ENCODE measurements at places on chromosomes 7 and 10.

DNA sequence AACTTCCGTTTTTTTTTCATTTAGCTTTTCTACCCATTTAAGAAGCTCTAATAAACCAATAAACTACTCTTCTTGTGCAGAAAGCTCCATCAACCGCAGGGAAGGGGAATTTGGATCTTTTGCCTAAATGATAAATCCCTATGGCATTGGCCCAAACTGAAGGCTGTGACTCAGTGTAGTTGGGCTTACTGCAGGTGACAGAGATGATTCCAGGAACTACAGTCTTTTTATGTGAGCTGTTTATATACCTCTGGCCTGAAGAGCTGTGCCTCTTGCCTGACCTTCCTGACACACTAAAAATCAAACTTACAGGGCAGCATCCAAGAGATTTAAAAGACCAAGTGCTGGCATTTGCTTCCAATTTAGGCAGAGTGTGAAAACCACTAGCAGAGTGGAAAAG lies 25.2 kb downstream of the ABCB1 start:
- H3K36me3 ChIP-seq, result peaks cover 45% of the 10 kb centered on the region
- no peak overlapping the region for H3K4me3 ChIP-seq
- peaks cover 22% of the 10 kb centered on the region for H3K4me1 ChIP-seq
- DNase-seq, result no peak

DNA sequence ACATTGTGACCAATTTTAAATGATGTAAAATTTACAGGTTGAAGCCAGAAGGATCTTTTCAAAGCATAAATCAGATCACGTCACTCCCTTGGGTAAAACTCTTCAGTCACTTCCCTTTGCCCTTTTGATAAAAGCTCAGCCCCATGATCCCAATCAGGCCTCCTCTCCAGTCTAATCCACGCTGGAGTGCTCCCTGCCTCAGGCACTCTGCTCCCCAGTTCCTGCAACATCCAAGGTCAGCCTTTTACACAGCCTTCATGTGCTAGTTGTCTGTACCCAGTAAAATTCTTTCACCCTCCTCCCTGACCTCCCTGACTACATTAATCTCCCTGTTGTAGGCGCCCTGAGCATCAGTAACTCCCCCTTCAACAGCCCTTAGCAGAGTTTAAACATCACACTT lies 14.1 kb downstream of the ELMO1 start:
- DNase-seq, result no peak
- H3K36me3 ChIP-seq, result peaks cover 8% of the 10 kb centered on the region
- no peak overlapping the region for H3K4me3 ChIP-seq
- peak overlapping the region; percentile 36 for H3K27ac ChIP-seq
- no peaks in the 10 kb centered on the region for H3K27me3 ChIP-seq

GRCh38 chr10:94076325-94076841 lies 82.7 kb downstream of the PLCE1 start:
- H3K27ac ChIP-seq, result no peak overlapping the region
- H3K36me3 ChIP-seq, result no peaks in the 10 kb centered on the region

DNA sequence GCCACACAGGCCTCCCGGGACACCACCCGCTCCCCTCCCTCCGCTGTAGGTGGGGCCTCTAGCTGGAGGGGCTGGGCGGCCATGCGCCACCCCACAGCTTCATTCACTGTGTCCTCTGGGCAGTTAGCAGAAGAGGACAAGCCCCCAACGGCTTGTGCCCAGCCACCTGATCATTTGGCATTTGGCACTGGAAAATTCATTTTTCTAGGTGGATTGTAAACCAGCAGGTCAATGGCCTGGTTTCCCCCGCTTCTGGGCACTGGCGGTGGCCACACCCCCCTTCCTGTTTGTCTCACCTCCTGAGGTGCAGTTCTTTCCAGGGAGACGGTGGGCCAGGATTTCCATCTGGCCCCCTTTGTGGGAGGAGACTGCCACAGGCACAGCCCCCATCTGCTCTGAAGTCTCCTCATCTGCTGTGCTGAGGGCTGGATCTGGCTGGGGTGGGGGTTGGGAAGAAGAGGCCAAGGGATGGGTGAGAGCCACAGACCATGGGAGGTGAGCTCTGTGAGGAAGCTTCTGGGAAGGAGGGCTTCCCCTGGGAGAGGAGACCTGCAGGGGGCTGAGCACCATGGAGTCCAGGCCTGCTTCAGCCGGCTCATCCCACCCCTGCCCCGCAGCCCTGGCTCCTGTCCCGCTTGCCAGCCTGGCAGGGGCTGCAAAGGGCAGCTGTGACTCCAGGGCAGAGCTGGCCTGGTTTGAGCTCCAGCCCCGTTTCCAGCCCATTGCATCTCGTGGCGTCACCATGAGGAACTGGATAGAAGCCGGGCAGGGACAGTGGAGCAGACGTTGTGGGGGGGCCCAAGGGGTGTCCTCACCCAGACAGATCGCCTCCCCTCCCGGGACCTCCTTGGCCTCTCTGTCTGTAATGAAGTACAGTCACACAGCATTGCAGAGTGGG lies 40.1 kb upstream of the SLC29A3 start:
- H3K27me3 ChIP-seq, result no peaks in the 10 kb centered on the region
- no peak overlapping the region for H3K4me3 ChIP-seq
- H3K27ac ChIP-seq, result no peak overlapping the region
- no peaks in the 10 kb centered on the region for H3K36me3 ChIP-seq

DNA sequence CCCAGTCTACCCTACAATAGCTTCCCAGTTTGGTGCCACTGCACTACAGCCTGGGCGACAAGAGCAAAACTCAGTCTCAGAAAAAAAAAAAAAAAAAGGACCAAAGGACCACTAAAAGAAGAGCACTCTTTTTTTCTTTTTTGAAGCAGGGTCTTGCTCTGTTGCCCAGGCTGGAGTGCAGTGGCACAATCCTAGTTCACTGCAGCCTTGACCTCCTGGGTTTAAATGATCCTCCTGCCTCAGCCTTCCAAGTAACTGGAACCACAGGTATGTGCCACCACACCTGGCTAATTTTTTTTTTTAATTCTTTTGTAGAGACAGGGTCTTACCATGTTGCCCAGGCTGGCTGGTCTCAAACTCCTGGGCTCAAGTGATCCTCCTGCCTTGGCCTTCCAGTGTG lies 14.0 kb downstream of the PLAU start:
- H3K27me3 ChIP-seq, result peaks cover 36% of the 10 kb centered on the region
- DNase-seq, result no peak
- no peak overlapping the region for H3K4me3 ChIP-seq
- H3K4me1 ChIP-seq, result peaks cover 21% of the 10 kb centered on the region
- no peaks in the 10 kb centered on the region for H3K36me3 ChIP-seq
- H3K27ac ChIP-seq, result no peak overlapping the region

DNA sequence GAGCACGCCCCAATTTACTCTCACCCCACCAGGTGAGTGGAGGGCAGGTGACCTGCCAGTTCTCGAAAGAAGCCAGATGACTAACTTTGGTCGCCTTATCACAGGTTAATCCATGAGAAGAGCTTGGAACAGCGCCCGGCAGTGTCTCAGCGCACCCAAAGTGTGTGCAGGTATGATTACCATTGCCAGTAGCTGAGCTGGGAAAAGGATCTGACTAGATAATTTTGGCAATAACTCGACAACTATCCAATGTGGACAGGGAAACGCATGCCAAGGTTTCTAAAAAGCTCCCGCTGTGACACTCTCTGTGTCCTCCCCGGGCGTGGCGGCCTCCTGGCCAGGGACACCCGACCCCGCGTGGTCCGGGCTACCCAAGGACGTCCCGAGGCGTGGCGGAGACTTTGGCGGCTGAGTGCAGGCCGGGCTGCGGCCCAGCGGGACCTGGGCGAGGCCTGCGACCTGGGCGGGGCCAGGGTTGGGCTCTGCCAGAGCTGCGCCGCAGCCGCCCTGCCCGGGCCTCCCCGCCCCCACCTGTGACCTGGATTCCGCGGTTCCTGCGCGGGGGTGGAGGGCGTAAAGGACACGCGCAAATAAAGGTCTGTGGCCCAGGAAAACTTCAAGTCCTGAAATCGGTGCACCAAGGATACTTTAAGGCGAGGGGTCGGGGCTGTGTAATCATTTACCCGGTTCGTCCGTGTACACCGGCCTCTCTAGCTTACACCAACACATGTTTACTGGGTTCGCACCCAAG lies 13.7 kb upstream of the WAPL start:
- H3K27ac ChIP-seq, result peak overlapping the region; percentile 66
- peaks cover 30% of the 10 kb centered on the region for H3K4me1 ChIP-seq
- no peak for DNase-seq
- peak overlapping the region; percentile 85 for H3K4me3 ChIP-seq
- no peaks in the 10 kb centered on the region for H3K36me3 ChIP-seq
- no peaks in the 10 kb centered on the region for H3K27me3 ChIP-seq

DNA sequence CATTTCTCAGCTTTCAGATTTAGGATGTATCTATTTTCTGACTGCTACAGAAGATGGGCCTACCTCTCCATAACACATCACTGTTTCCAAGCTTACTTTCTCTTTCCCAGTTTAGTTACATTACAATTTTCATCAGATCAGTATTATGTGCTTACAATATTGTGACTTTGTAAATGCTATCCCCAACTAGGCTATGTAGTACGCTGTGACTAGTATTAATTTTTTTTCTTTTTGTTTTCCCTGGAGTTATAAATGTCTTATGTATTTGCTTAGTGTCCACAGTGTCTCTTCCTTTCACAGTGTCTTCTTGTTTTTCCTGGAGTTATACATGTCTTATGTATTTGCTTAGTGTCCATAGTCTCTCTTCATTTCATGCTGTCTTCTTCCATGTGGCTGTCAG lies 188.9 kb downstream of the PTPRN2 start:
- H3K27ac ChIP-seq, result no peak overlapping the region
- H3K4me3 ChIP-seq, result no peak overlapping the region
- DNase-seq, result no peak
- H3K4me1 ChIP-seq, result no peaks in the 10 kb centered on the region
- H3K27me3 ChIP-seq, result peaks cover 26% of the 10 kb centered on the region

- no peak overlapping the region for H3K27ac ChIP-seq
- H3K36me3 ChIP-seq, result no peaks in the 10 kb centered on the region
- no peak for DNase-seq
- no peak overlapping the region for H3K4me3 ChIP-seq
Measured at GRCh38 chr10:71468363-71469094, 71.8 kb downstream of the CDH23 start.

- peaks cover 19% of the 10 kb centered on the region for H3K36me3 ChIP-seq
- DNase-seq, result no peak
- H3K27me3 ChIP-seq, result no peaks in the 10 kb centered on the region
- no peak overlapping the region for H3K4me3 ChIP-seq
Measured at GRCh38 chr7:55912748-55913158, 25.5 kb downstream of the ZNF713 start.

DNA sequence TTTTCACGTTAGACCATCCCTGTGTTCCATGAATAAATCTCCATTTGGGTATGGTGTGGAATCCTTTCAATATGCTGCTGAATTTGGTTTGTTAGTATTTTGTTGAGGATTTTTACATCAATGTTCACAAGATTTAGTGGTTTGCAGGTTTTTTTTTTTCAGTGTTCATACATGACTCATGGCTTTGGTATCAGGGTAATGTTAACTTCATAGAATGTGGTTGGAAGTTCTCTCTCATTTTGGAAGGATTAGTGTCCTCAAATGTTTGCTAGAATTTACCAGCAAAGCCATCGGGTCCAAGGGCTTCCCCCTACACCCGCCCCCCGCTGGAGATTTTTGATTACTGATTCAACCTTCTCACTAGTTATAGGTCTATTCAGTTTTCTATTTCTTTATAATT lies 398.0 kb downstream of the NXPH1 start:
- no peak for DNase-seq
- H3K4me1 ChIP-seq, result no peaks in the 10 kb centered on the region
- H3K27ac ChIP-seq, result no peak overlapping the region

- peak overlapping the region; percentile 93 for H3K27ac ChIP-seq
- peaks cover 85% of the 10 kb centered on the region for H3K4me1 ChIP-seq
- peaks cover 17% of the 10 kb centered on the region for H3K36me3 ChIP-seq
- DNase-seq, result no peak
Measured at GRCh38 chr7:87213811-87214210, 5.7 kb downstream of the TMEM243 start.

DNA sequence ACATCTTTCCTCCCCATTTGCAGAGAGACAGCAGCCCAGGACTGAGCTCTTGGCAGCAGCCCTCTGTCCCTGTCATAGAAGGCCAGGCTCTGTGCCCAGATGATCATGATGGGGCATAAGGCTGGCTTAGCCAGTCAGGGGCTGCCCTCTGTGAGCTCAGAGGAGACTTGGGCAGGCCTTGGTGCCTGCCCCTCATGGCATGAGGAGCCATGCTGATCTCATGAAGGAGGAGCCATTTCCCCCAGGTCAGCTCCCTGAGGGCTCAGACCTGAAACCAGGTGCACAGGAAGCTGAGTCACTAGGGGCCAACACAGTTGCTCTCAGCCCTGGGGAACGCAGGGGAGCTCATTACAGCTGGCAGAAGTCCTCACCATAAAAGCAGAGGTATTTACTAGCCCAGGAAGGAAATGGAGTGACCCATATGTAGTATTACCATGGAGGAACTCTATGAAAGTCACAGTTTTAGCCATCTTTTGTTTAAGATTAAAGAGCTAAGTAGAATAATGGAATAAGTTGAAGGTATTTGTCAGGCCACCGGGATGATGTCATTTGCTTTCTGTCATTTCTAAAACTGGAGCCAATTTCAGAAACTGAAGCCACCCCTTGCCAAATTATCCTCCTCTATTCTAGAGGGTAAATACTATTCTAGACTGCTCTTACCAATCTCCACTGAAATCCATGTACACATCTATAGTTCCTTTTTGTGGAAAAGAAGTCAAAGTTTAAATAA lies 362.4 kb upstream of the ZNF32 start:
- no peak for DNase-seq
- H3K36me3 ChIP-seq, result no peaks in the 10 kb centered on the region
- no peak overlapping the region for H3K4me3 ChIP-seq
- H3K27me3 ChIP-seq, result peaks cover 30% of the 10 kb centered on the region
- no peaks in the 10 kb centered on the region for H3K4me1 ChIP-seq

DNA sequence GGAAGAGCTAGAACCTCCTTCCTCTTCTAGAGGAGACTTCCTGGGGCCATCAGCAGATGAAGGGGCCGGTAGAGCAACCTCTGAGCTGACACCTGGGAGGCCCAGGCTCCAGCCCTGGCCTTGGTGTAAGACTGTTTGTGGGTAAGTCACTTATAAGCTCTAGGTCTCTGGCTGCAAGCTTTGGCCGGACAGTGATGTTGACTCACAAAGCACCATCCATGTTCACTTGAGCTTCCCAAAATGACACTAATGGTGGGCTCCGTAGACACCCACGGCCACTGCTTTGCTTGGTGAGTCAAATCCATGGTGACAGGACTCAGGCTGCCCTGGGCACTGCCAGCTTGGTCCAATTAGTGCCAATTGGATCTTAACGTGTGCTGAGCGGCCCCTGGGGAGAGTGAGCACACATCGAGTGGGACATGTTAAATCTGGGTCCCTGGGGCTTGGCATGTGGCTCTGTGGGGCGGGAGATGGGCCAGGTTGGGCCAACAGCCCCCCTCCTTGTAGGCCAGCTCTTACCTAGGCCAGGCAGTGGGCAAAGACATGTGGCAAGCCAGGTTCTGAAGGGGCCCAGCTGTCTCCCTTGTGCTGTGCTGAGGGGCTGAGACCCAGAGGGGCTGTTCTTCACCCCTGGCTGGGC lies 16.7 kb downstream of the NEURL1 start:
- H3K36me3 ChIP-seq, result no peaks in the 10 kb centered on the region
- no peak overlapping the region for H3K4me3 ChIP-seq
- no peak for DNase-seq
- H3K27me3 ChIP-seq, result peaks cover 17% of the 10 kb centered on the region

DNA sequence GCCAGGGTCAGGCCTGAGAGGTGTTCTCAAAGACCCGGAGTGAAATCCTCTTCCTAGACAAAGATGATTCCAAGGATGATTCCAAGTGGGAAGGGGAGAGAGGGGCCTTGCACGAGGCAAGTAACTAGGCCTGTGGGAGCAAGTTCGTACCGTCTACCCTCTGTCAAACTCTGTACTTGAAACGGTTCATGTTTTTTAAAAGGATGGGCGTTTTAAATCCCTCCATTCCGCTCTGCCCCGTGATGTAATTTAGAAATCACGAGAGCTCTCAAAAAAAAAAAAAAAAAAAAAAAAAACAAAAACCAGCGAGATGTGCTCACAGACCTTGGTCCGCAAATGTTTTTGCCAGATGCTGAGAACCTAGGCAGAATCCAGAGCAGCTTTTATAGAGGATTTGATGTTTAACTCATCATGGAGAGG lies 114.7 kb upstream of the CARD11 start:
- H3K27me3 ChIP-seq, result no peaks in the 10 kb centered on the region
- H3K4me1 ChIP-seq, result peaks cover 13% of the 10 kb centered on the region
- no peak overlapping the region for H3K4me3 ChIP-seq

Measured in naive thymus-derived CD8-positive, alpha-beta T cell (primary cell).